ENCODE measurements at places on chromosomes 5 and 9.

- peak; percentile 41 for DNase-seq
Measured at GRCh38 chr5:97547999-97548738, 365.1 kb upstream of the RIOK2 start.

DNA sequence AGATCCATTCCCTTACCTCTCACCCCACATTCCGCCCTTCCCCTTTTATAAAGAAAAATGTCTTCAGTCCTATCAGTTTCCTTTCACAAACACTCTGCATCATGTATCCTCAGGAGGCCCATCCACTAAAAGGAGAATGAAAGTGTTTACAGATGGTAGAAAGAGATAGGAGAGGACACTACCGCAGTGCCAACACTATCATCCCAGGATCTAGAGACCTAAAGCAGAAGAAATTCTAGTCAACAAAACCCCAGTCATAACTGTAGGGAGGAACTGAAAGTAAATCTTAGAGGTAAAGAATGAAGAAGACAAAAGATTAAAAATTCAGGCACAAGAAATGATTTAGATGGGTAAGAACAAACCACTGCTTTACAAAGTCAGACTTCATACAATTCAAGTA lies 114.1 kb downstream of the MLLT3 start:
- peak; percentile 21 for DNase-seq

DNA sequence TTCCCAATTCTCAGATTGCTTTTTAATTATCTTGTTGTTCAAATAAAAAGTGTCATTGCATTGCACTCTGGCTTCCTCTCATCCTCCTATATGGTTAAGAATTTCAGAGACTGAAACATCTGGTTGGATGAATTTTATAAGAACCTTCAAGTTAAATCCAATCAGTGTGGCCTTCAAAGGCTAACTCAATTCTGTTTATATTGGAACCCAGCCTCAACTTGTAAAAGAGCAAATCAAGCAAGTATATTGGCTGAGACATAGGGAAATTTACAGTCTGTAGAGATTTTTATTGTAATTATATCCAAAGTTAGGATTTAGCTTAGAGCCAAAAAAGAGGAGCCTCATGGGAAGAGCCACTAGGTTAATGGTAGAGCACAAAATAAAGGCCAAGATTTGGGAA lies 159.9 kb upstream of the FER start:
- DNase-seq, result no peak

GRCh38 chr5:17455942-17456341 lies 42.1 kb upstream of the TAF11L2 start:
- peak; percentile 56 for DNase-seq

- DNase-seq, result no peak
Measured at GRCh38 chr9:114291886-114292590, 30.9 kb upstream of the ORM1 start.

- DNase-seq, result no peak
Measured at GRCh38 chr5:34503379-34504253, 152.5 kb upstream of the RAI14 start.

GRCh38 chr5:65244031-65244430 lies 237.7 kb downstream of the ADAMTS6 start:
- DNase-seq, result no peak

DNA sequence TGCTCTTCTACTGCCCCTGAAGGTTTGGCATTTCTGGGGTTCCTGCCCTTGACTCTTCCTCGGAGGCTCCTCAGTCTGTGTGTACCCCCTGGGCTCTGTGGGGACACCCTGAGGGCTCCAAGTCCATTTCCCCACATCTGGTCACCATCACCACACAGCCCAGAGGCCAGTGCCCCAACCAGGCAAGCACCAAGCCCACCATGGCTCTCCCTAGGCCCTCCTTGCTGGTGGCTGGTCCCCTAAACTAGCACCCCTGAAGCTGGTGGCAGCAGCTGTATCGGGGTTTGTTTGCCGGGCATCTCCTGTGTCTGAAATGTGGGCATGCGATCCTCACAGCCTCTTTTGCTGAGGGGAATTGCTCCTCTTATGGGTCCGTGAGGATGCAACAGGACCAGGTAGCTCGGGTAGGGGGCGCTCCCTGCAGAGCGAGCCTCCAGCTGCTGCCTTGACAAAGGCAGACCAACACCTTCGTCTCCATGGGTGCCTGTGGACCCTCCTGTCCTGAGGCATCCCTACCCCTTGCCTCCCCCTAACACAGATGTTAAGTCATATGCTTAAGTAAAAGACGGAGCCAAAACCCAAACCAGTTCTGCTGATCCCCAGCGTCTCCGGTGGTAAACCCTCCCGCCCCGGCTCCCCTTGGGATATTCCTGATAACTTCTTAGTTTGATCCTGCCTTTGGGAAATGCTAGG lies 138.9 kb upstream of the IRX4 start:
- DNase-seq, result no peak

GRCh38 chr5:102223542-102224477 lies 72.3 kb downstream of the SLCO4C1 start:
- DNase-seq, result peak; percentile 79

DNA sequence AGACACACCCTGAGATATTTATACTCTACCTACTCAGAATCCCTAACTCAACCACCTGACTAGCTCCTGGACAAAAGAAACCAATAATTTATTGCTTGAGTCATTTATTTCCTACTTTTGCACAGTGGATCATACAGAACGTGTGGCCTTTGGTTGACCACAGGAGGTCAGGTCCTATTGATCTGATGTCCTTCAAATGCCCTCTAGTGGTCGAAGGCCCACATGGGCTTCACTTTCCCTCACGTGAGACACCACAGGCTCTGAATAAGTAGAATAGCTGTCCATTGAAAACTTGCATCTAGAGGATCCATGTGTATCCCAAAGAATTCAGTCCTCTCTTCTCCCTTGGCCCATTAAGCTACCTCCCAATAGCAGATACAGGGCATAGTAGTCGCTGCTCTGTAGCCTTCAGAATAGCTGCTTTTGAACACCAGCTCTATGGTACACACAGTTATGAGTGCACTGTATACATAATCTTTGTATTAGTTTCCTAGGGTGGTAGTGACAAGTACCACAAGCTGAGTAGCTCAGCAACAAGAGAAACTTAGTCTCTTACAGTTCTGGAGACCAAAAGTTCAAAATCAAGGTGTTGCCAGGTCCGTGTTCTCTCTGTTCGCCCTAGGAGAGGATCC lies 177.6 kb upstream of the SMARCA2 start:
- DNase-seq, result peak; percentile 24

DNA sequence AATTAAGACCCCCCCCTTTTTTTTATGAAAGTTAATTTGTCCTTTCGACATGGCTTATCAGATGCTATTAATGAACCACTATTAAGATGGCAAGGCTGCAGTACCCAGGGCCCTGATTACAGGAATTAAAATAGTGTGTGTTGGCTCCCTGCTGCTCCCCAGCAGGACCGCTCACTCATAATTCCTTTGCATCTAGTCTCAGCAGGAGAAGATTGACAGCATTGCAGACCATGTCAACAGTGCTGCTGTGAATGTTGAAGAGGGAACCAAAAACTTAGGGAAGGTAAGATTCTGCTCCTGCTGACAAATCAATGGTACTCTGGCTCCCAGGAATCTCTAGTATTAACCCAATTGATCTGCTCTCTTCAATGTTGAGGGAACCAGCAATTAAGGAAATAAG lies 61.0 kb downstream of the STX17 start:
- no peak for DNase-seq

DNA sequence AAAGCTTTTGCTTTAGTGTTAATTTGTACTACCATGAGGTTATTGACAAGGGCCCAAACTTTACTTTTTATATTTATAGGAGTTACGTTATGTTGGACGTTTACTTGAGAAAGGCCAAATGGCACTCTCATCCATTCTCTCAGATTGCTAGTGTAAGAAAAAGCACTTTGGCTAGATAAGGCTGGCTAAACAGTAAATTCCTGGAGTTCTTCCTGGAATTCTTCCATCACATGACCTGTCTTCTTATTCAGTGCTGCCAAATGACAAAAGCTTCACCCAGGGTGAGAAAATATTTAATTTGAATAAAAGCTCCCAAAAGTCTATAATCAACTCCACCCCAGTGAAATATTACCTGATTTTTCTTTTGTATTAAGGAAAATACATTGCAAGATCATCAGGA lies 1568.9 kb upstream of the ACO1 start:
- no peak for DNase-seq

DNA sequence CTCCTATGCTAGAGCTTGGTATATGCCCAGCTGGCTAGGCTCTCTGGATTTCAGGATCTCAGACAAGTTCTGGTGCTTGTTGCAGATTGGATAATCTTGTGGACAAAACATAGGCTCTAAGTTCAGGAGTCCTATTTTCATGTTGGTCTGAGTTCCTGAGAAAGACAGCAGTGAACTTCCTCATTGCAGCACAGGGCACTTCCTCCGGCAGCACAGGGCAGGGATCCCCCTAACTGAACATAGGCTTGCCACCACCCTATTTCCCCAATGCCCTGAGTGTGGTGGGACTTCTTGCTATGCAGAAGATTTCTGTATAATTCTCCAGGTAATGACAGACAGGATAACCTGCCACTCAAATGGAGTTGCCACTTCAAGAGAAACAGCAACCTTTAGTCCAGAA lies 220.1 kb downstream of the PIK3R1 start:
- DNase-seq, result peak; percentile 88

- DNase-seq, result peak; percentile 30
Measured at GRCh38 chr5:135112008-135112725, 78.1 kb upstream of the PITX1 start.

GRCh38 chr9:98230789-98231188 lies 24.7 kb downstream of the TBC1D2 start:
- DNase-seq, result peak; percentile 39

DNA sequence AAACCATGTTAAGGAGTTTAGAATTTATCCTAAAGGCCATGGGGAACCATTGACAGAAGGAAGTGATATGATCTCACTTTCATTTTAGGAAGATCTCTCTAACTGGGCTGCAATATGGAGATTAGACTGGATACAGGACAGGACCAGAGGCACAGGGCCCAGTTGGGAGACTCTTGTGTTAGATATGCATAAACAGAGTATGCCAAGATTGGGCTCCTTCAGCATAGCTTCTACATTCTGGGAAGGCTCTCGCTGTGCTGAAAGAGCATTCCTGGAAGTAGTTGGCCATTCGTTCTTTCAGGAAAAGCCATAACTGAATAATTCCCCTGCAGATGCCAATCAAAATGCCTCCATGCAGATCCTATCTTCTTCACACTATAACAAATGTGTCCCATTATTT lies 204.5 kb downstream of the CWC27 start:
- no peak for DNase-seq

GRCh38 chr5:139760066-139761056 lies 35.2 kb upstream of the PSD2 start:
- no peak for DNase-seq

- peak; percentile 18 for DNase-seq
Measured at GRCh38 chr5:122182491-122182921, 53.2 kb downstream of the ZNF474 start.

DNA sequence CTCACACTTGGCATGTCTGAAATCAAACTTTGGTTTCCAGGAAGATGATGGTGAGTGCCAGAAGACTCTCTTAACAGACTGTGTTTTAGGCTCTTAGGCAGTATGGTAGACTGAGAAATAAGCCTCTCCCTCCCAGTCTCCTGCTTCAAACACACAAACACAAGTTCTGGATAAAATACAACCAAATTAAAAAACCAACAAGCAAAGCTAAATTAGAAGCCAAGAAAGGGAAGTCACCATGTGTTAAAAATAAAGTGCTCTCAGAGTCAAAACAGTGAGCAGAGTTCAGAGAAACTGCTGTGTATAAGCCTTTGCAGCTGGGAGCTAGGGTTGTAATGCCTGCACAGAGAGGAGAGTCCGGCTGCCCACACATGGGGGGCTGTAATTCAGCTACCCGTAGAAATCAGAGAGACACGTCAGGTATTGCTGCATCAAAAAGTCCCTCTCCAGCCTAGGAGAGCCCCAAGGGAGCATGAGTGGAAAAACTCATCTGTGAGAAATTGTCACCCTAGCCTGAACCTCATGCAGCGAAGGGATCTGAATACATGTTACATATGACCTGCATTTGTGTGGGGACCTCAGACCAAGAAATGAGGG lies 62.6 kb downstream of the ANGPTL2 start:
- DNase-seq, result no peak

- no peak for DNase-seq
Measured at GRCh38 chr5:105460721-105461120, 1898.1 kb upstream of the NUDT12 start.

GRCh38 chr9:133105461-133105770 lies 15.6 kb downstream of the RALGDS start:
- no peak for DNase-seq

DNA sequence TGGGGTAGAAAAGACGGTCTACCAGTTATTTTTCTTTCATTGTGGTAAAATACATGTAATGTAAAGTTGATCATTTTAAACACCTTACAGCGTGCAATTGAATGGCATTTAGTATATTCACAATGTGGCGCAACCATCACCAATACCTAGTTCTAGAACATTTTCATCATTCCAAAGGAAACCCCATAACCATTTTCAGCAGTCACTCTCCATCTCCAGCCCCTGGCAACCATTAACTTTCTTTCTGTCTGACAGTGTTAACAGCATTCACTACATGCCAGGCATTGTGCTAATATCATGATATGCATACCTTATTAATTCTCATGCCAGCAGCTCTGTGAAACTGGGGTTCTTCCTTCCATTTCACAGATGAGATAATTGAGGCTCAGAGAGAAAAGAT lies 32.0 kb downstream of the PTGS1 start:
- DNase-seq, result no peak

- DNase-seq, result no peak
Measured at GRCh38 chr5:16921211-16921610, 14.9 kb downstream of the MYO10 start.

GRCh38 chr9:83355024-83355444 lies 183.2 kb downstream of the FRMD3 start:
- DNase-seq, result peak; percentile 13

GRCh38 chr5:93874491-93874890 lies 133.1 kb upstream of the POU5F2 start:
- no peak for DNase-seq

DNA sequence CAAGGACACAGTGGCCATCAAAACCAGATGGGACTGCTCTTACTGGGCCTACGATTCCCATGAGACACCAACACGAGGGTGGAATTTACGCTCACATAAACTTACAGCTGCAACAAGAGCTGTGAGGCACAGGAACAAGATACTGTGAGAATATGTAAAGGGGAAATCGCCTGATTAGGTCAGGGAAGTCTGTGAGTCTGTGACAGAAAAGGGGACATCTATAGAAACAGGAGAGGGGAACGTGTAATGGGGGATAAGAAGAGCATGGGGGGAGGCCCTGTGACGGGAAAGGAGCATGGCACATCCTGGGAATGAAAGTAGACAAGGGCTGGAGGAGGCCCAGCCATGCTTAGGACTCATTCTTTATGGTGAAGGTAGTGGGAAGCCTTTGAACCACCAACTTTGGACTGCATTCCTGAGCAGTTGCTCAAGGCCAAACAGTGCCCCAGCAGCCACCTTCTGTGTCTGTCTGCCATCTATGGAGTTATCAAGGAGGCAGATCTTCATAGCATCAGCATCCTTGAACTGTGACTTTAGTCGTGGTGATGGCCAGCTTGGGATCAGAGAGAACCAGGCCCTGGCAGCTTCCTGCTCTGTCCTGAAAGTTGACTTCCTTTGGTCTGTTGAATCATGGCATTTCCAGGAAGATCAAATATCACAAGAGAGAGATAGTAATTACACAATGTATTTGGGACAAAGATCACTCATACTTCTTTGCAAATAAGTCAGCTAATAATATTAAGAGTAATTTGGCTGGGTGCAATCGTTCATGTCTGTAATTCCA lies 87.9 kb upstream of the FAM169A start:
- no peak for DNase-seq

Measured in suppressor macrophage (primary cell).